HS-27A (cell line): ENCODE measurements at places on chromosomes 7 and 10.

DNA sequence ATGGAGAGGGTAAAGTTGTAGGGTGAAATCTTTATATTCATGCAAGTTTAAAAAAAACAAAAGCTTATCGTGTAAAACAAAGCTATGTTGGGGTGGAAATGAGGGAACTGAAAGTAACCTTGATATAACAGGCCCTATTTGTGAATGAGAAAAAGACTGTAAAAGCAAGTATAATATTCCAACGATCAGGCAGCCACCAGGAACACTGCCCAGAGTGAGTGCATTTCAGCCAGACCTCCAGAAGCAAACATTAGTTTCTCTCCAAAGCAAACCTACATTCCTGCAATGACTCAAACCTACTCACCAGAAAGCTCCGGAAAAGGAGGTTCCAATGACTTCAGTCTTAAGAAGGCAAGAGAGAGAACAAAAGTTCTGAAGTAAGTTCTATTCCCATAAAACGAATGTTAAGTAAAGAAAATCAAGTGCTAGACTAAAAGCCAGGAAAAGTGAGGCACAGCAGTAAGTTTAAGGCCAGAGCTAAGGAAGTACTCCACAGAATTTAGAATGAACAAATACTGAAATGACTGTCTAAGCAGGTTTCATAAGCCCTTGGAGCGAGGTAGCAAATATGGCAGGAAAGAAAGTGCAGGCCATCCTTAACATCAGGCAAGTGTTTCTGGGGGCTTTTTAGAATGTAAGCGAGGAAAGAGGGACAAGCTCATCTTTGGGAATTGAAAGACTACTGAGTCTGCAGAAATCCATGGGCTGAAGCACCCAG is 493.1 kb downstream of the XPNPEP1 start:
- DNase-seq, result peak; percentile 12

DNA sequence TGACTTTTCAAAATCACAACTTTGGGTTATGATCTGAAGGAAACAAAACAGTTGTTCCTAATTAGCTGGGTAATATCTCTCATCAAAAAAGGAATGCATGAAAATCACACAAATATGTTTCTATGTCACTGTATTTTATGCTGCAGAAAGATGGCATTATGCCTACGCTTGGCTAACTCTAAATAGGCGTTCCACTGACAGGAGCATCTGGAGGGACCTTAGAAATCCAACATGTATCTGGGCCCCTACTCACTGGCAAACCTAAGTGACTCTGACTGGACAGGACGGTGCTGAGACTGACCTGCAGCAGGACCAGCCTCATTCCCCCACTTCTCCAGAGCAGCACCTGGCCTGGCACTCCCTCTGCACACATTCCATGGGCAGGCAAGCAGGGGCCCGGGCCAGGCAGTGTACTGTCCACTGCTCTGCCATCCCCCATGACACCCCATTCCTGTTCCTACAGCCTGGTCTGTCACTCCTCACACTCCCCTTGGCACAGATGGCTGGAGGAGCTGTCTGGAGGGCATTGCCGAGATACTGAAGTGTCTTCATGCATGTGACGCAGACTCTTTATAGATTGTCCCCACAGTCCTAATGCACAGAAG is 2.6 kb upstream of the MYL7 start:
- DNase-seq, result no peak

- DNase-seq, result no peak
Observed at GRCh38 chr10:119663866-119664698, 12.9 kb downstream of the BAG3 start.

GRCh38 chr10:117412469-117413010 is 37.3 kb upstream of the PDZD8 start:
- DNase-seq, result no peak

- no peak for DNase-seq
Observed at GRCh38 chr7:41933427-41933826, 230.5 kb upstream of the INHBA start.

- DNase-seq, result no peak
Observed at GRCh38 chr10:72081210-72081609, 7.1 kb downstream of the SPOCK2 start.

- no peak for DNase-seq
Observed at GRCh38 chr10:3323865-3324498, 151.4 kb upstream of the PITRM1 start.
